ENCODE measurements at places on chromosomes 4 and X.

- no peak for DNase-seq
These were observed 320.7 kb upstream of the CLNK start for GRCh38 chr4:11005300-11005699.

- peak; percentile 49 for DNase-seq
These were observed 329.1 kb downstream of the GALNTL6 start for GRCh38 chr4:172142281-172142741.

GRCh38 chr4:5133201-5133600, 81.9 kb downstream of the STK32B start:
- no peak for DNase-seq

DNA sequence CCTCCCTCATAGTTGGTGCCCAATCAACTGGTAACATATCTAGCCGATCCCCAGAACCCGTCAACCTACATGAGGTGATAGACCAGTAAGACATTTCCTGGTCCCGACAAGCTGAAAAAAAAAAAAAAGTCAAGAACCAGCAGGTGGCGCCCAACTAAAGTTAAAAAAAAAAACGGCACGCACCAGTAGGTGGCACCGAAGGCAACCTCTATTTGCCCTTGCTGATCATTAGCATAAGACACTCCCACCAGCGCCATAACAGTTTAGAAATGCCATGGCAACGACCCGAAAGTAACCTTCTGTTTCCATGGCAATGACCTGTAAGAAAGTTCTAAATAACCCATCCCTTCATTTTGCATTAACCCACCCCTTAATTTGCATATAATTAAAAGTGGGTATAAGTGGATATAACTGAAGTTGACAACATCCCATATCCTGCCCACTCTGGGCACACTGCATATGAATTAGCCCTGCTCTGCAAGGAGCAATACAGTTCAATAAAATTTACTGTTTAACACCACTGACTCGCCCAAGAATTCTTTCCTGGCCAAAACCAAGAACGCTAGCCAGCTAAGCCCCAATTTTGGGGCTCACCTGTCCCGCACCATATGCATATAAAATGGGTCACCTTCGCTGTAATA, 83.9 kb upstream of the SPANXB1 start:
- peak; percentile 16 for DNase-seq

- DNase-seq: no peak
These were observed 845.2 kb downstream of the PCDH18 start for GRCh38 chr4:136687118-136687517.

DNA sequence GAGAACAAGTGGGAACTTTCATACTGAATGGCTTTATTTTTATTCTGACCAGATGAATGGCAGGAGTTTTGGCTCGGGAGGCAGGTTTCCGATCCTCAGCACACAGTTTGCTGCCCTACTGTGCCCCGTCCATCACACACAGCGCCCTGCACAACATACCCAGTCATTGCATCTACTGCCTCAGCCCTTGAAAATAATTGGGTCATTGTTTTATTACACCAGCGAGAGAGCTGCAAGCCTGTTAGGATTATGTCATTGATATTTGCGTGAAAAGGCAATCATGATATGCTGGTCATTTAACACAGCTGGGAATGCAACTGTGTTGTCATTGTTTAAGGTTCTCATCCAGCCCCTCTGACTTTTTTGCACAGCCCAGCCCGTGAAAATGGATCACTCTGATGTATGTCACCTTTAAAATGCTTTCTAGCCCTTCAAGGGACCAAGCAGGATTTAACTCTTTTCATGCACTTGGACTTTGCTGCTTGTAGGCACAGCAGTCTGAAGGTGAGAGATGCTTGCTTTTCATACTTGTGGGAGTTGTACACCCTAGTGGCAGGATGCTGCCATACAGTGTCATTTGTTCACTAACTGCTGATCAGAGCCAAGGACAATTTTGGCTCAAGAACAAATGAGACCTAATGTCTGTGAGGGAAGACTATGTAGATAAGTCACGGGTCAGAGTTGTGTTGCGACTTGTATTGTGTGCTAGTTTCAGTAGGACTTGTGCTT, 62.3 kb downstream of the RTL9 start:
- DNase-seq: no peak

DNA sequence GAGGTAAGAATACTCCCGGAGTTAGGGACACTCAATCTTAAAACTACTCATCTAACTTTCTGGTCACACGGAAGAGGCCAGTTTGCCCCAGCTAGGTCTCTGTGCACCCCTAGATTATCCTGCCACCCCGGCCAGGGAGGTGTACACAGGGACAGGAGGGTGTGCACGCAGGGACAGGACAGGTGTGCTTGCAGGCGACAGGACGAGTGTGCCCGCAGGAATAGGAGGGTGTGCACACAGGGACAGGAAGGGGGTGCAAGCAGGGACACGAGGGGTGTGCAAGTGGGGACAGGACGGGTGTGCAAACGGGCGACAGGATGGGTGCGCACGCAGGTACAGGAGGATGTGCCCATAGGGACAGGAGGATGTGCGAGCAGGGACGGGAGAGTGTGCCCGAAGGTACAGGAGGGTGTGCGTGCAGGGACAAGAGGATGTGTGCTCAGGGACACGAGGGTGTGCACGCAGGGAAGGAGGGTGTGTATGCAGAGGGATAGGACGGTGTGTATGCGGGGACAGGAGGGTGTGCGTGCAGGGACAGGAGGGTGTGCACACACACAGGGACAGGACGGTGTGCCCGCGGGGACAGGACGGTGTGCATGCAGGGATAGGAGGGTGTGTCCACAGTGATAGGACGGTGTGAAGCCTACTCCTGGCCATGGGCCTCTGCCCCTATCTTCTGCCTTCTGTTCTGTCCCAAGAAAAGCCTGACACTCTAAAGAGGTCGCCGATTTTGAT, 4.1 kb downstream of the TMEM271 start:
- DNase-seq: no peak

DNA sequence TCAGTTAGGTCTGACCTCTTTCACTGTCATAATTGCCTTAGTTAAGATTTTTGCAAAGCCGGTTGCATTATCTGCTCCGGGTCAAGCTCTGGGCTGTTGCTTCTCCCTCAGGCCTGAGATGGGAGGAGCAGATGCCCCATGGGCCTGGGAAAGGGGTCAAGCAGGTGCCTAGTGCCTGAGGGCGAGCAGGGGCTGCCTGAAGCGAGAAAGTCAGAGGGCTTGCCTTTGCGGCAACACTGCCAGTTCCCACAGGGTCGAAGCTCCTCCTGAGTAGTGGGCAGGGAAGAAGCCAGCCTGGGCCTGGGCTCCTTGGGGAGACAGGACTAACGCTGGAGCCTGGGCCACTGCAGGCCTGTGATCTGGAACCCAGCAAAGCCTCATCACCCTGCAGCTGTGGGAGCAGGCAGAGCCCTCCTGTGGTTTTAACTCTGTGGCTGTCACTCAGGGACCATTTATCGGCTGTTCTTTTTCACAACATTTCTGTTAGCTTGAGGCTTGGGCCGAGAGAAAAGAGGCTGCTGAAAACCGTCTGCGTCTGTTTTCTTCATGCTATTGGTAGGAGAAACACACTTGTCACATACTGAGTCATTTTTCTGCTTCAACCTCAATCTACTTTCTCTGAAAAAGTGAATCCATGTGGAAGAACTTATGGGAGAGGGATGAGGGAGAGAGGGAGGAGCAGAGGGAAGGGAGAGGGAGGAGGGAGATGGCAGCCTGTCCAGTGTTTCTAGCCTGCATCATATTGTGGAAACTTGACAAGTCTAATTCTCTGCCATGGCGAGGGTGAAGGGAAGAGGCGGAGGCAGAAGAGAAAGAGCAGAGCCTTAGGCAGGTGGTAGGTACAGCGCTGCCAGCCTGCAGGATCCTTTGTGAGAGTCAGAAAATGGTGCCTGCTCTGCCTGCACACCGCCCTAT, 68.4 kb downstream of the RHOH start:
- no peak for DNase-seq

All from HS-5 (cell line).